ENCODE measurements at places on chromosomes 7 and 10. TPM values are rescaled to one million over a fixed set of nuclear protein-coding genes. Genes with fewer than 3 reads are reported as not detected.

GRCh38 chr10:108905171-108905570, 1018.1 kb downstream of the XPNPEP1 start:
- H3K27me3 ChIP-seq: no peaks in the 10 kb centered on the region
- no peak overlapping the region for H3K27ac ChIP-seq
- DNase-seq: no peak
- no peaks in the 10 kb centered on the region for H3K36me3 ChIP-seq

DNA sequence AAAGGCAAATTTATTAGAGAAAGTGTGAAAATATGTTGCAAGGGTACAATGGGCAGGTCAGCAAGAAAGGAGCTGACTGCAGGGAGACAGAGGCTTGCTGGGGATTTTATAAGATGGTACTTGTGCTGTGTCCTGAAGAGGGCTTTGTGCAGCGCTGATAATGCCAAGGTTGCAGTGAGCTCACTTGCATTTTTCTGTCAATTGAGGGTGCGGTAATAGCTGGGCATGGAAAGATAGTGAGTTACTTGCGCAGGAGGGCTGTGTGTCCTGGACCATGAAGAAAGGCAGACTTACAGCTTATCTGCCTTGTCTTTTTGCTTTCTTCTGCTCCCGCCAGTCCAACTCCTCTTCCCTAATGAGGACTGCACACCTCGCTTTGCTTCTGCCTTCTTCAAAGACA, 12.5 kb downstream of the CDC123 start:
- H3K27me3 ChIP-seq: no peaks in the 10 kb centered on the region

The UPP1 gene
- 51.6 TPM for total RNA-seq

The C7orf57 gene
- 0.46 TPM for total RNA-seq

The TMEM229A gene
- total RNA-seq: not detected
